ENCODE measurements at places on chromosomes 2 and 18. TPM values are rescaled to one million over a fixed set of nuclear protein-coding genes. Genes with fewer than 3 reads are reported as not detected.

The SLC30A3 gene
- total RNA-seq, result 2.7 TPM

The B4GALT6 gene
- 18.5 TPM for total RNA-seq

The DSEL gene
- 16.4 TPM for total RNA-seq

The L3MBTL4 gene
- total RNA-seq, result 0.75 TPM

The BCS1L gene
- 39.3 TPM for total RNA-seq

The CFC1 gene
- total RNA-seq, result not detected

The STAT4 gene
- total RNA-seq, result 4.6 TPM

The GPR75 gene
- 6.3 TPM for total RNA-seq

The VWC2L gene
- total RNA-seq, result not detected

The TTC39C gene
- 22.7 TPM for total RNA-seq

The MAPK4 gene
- 1.0 TPM for total RNA-seq

The ALPP gene
- total RNA-seq, result not detected

The CRYGA gene
- total RNA-seq, result not detected

The COLEC12 gene
- 2.9 TPM for total RNA-seq

The CDH7 gene
- total RNA-seq, result 15.1 TPM

The CYP26B1 gene
- total RNA-seq, result 2.9 TPM

The LRRC30 gene
- not detected for total RNA-seq

The COLEC11 gene
- total RNA-seq, result not detected

Data from motor neuron (in vitro differentiated cells).